GM23248 (cell line): ENCODE measurements at places on chromosomes 2 and 18. TPM values are rescaled to one million over a fixed set of nuclear protein-coding genes. Genes with fewer than 3 reads are reported as not detected.

CHRNG gene
- polyA plus RNA-seq = not detected in 2 replicates

HJURP gene
- polyA plus RNA-seq = 13.5 and 13.9 TPM in 2 replicates

SLC8A1 gene
- 11.6 and 13.8 TPM in 2 replicates for polyA plus RNA-seq

NEUROD1 gene
- not detected in 2 replicates for polyA plus RNA-seq

USP14 gene
- polyA plus RNA-seq = 94.8 and 96.9 TPM in 2 replicates

ANKRD62 gene
- not detected in 2 replicates for polyA plus RNA-seq

C2orf72 gene
- not detected in 2 replicates for polyA plus RNA-seq

MAP4K3 gene
- 9.4 and 9.9 TPM in 2 replicates for polyA plus RNA-seq

GRCh38 chr18:11981543-11982366, 448 bp downstream of the IMPA2 start:
- DNase-seq = peak; percentile 52

GRCh38 chr2:181395851-181396250, 61.3 kb upstream of the ITGA4 start:
- DNase-seq = no peak

GRCh38 chr2:237600205-237600846, 9.8 kb upstream of the RAB17 start:
- DNase-seq = peak; percentile 84

GRCh38 chr2:3864943-3865865, 161.8 kb downstream of the DCDC2C start:
- DNase-seq = peak; percentile 18

DNA sequence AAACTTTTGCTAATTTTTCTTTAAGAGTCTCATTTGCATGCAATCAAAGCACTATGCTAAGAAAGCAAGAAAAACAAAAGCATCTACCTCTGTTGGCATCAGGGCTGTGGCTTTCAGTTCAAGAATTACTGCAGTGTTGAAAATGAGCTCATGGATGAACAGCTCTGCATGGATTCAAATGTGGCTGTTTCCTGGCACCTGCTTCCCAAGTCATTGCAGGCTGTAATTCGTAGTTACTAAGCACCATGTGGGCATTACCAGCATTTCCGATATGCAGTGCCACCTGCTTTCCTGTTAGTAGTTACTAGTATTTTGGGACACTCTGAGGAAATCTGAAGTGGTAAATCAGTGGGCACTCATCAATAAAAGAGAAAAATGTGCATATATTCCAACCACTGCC, 37.8 kb upstream of the FAM110C start:
- no peak for DNase-seq
